ENCODE measurements at places on chromosomes 2 and 18.

DNA sequence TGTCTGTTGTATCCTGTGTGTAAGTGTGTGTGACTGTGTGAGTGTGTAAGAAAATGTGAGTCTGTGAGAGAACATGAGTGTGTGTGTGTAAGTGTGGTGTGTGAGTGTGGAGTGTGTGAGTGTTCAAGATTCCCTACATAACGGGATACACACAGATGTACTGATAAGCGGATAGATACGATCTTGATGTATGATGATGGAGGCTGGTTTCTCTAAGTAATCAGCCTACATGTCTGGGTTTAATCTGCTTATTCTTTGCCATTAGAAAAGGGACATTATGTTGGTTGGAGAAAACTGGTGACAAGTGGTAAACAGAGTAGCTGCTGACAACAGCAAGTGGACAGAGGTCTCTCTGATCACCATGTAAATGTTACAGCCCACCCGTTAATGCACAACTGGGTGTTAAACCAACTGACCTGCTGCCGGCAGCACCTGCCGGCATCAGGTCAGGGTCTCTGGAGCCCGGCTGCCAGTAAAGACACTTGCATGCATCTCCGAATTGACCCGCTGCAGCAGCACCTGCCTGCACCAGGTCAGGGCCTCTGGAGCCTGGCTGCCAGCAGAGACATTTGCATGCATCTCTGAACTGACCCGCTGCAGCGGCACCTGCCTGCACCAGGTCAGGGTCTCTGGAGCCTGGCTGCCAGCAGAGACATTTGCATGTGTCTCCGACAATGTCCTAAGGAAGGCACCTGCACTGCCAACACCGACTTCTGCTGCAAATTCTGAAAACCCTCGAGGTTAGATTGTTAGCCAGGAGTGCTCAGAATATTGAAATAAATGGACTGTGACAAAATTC is 87.5 kb downstream of the MBP start:
- no peak for DNase-seq

DNA sequence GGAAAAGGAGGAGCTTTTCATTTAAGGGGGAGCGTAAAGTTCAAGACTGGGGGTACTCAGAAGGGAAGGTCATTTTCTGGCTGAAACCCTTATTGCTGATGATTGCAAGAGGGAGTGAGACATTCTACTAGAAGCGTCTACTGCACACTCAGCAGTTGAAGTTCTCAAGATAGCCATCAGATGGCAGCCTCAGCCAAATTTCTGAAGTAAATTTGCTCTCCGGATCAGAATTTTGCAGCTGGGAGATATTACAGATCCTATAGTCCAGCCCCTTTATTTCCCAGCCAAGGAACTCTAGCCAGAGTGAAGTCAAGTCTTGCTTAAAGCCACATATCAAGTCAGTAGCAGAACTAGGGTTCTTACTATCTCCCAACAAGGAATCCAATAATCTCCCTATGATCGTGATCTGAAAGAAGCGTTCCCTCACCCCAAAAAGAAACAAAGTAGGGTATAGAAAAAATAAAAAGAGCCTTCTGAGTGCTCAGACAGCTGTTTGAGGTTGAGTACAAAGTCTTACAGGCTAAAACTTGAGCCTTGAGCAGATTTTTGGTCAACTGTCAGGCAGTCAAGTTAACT is 24.0 kb downstream of the RAX start:
- DNase-seq: no peak

DNA sequence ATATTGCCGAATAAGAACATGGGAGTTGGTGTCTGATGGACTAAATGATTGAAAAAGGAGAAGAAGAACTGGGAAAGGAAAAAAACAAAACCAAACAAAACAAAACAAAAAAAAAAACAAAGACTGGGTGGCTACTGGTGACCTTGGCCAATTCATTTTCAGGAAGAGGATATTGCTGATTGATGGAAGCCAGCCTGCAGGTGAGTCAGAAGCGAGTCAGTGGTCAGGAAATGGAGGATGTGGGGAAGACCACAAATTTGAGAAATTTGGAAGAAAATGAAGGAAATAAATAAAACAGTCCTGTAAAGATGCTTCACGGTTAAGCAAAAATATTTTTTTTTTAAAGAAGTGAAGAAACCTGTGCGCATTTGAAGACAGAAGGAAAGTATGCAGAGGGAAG is 296.9 kb downstream of the ZNF521 start:
- no peak for DNase-seq

- DNase-seq: no peak
Observed at GRCh38 chr2:179311101-179311500, 46.5 kb upstream of the SESTD1 start.

- DNase-seq: no peak
Observed at GRCh38 chr2:168338803-168339437, 91.5 kb upstream of the STK39 start.

DNA sequence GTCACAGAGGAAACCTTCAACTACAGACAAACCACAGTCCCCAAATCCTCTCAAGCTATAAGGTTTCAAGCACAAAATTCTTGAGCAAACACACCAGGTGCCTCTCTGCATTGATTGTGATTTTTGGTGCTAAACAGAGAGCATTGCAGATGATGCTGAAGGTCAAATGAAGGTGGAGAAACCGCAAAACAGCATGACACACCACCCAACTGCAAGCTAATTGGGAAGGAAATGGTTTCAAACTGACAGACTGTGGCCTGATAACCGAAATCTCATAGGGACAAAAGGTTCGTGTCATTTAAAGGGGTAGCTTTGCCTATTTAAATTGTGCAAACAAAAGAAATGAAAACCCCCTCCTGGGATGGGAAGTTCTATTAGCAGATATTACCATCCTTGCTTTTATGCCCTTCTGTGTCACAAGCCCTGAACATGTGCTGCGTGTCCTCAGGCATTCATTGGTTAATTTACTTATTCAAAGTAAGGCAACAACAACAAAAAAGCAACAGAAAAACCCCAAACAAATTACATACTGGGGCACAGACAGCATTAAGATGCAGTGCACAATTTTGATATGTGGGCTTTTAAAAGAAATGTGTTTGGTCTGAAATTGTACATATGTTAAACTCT is 154.9 kb downstream of the AQP4 start:
- no peak for DNase-seq

DNA sequence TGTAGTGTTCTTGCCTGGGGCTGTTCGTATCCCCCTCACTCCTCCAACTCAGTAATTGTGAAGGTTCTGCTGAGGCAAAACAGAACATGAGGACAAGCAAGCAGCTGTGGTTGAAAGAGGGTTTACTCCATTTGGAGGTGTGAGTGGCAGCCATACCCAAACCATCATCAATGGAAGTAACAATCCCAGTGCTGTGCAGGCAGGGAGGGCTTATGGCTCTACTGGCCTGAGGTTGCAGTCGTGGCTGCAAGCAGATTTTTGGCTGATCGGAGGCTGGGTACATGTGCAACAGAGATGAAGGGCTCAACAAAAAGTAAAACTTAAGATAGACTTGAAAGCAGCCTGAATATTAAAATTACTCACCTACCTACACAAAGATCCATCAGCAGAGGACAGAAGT is 13.2 kb downstream of the SRSF7 start:
- no peak for DNase-seq

DNA sequence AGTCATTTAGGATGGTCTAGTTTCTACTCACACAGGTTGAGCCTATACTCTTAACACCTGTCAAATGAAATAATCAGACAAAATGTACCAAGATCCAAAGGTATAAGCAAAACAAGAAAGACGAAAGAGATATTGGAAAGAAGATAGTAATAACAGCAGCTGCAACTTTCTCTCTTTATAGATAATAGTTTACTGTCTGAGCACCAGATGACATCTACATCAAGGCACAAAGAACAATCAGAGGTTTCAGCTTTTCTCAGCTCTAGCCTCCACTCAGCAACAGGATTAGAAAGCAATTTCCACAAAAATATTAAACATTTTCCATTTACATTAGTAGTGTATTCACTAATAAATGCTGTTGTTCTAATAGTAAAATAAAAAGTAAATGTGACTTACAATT is 66.3 kb downstream of the RTTN start:
- DNase-seq: no peak

DNA sequence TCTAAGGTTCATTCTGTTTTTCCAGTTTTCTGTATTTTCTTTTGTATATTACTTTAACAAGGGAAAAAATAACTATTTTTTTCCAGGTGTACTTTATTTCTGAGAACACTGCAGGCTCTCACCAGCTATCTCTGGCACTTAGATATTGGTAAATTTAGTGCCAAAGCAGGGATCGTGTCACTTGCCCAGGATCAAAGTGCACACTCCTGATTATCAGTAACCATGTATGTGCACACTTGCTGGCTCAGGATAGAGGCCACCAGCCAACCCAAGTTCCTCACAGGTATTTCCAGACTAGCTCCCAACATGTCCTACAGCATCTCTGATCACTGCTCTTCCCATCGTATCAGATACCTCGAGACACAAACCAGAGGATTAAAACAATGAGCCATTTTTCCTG is 5.8 kb upstream of the FZD5 start:
- no peak for DNase-seq

DNA sequence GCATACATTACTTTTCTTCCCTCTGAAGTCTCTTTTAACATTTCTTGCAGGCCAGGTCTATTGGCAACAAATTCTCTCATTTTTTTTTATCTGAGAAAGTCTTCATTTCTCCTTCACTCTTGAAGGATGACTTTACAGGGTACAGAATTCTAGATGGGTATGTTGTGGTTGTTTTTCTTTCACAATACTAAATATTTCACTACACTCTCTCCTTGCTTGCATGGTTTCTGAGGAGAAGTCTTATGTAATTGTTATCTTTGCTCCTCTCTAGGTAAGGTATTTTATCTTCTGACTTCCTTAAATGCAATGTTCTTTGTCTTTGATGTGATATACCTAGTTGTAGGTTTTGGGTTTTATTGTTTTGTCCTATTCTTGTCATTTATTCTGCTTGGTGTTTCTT is 371.1 kb downstream of the FIGN start:
- DNase-seq: no peak

- no peak for DNase-seq
Observed at GRCh38 chr2:70009762-70010575, 48.5 kb upstream of the ASPRV1 start.

DNA sequence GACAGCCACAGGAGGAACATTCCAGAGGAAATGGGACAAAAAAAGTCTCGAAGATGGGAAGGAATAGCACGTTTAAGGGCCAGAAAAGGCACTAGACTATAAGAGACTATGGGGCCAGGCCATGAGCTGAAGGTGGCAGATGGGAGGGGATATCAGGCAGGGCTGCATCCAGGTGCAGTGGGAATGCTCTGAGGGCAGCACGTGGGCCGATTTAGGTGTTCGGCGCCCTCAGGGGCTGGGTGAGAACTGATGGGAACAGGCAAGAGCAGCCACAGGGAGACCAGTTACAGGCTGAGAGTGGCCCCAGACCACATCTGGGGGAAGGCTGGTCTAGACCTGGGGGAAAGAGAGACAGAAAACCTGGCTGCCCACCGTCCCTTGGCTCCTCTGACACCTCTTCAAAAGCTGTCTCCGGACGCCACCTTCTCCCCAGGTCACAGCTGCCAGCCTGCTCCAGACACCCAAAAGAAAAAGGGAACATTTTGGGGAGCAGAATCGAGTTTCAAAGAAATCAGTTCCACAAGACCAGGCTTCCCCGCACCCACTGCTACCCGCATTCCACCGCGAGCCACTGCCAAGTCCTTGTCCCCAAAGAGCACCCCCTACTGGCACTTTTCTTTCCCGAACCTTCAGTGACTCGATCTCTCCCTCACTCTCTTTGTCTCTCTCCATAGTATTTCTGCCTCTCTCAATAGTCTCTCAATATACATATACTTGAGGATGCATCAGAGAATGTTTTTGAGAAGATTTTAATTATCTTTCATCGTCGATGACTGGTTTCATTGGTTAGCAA is 190.1 kb upstream of the AGAP1 start:
- no peak for DNase-seq

DNA sequence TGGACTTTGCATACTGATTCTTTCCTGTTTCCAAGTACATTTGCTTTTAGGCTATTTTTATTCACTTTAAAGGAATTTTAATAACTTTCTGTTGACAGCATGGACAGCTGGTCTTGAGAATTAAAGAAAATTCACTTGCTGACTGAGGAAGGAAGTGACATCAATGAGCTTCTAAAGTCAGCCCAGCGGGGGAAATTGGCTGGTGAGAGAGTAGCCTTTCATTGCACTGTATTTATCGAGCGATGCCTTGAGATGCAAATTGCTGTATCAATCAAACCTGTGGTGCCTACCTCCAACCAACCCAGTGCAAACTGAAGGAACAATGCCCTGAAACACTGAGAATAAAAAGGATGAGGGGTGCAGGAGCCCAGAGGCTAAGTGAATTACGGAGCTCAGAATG is 91.4 kb upstream of the AQP4 start:
- DNase-seq: no peak

DNA sequence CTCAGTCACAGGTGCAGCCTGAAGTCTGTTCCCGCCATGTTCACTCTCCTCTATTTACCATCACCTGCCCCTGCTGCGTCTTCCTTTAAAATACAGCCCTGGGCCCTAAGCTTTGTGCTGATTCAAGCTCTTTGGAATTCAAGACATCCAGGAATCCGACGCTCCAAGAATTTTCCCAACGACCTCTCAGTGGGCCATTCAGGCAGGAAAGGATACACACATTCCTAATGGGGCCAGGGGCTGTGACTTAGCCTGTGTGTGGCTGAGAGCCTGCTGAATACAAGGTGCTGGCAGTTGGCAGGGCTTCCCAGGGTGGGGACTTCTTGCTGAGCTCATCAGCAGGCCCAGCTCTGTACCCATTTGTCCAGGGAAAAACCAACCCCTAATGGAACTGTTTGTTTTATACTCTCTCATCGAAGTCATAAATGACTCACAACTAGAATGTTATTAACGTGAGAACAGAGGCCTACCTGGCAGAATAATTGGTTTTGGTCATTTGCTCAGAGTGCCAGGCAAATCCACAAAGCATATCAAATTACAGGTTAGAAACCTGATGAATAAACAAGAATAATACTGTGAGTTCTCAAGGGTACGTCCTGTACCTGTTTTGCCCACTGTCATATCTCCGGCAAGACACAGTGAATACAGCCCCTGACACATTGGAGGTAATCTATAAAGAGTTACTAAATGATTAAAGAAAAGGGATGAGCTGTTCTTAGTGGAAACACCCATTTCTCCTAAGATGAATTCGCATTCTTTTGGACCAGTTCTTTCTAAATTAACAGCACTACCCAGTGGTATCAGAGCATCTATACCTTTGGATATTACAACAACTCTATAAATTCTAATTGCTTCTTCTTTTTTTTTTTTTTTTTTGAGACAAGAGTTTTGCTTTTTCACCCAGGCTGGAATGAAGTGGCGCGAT is 12.6 kb upstream of the KCMF1 start:
- no peak for DNase-seq

DNA sequence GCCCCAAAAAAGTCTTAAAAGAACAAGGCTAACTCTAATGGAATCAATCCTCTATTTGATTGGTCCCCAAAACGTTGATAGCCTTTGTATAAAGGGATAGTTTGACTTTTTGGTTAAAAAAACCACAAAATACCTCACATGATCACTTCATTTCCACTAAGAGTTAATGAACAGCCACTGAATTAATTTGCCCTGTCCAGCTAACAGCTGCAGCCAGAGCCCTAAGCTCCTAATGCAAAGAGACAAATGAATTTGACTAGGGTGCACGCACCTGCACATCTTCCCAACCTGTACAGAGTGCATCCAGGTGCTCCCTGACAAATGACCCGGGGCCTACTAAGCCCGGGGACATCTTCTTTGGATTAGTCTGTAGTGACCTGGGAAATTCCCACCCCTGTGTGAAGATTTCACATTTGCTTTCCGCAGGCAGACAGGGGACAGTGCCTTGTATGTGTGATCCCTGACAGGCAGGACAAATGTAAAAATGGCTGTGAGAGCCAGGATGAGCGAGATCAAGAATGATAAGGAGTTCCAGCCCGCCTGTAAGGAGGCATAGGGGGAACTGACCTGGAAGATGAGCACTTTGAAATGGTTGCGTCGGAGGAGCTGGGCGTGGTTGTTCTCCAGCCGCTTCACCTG is 893 bp downstream of the CAVIN2 start:
- no peak for DNase-seq

GRCh38 chr2:240133401-240133800 is 2.7 kb downstream of the COPS9 start:
- DNase-seq: no peak

All from stimulated activated CD4-positive, alpha-beta T cell treated with anti-CD3 and anti-CD28 coated beads, Interleukin-2, amount 100 ng/mL, for 4 hours (primary cell).